ENCODE measurements at places on chromosomes 6 and 20. TPM values are rescaled to one million over a fixed set of nuclear protein-coding genes. Genes with fewer than 3 reads are reported as not detected.

Gene NFATC2
- total RNA-seq: 6.3 TPM

DNA sequence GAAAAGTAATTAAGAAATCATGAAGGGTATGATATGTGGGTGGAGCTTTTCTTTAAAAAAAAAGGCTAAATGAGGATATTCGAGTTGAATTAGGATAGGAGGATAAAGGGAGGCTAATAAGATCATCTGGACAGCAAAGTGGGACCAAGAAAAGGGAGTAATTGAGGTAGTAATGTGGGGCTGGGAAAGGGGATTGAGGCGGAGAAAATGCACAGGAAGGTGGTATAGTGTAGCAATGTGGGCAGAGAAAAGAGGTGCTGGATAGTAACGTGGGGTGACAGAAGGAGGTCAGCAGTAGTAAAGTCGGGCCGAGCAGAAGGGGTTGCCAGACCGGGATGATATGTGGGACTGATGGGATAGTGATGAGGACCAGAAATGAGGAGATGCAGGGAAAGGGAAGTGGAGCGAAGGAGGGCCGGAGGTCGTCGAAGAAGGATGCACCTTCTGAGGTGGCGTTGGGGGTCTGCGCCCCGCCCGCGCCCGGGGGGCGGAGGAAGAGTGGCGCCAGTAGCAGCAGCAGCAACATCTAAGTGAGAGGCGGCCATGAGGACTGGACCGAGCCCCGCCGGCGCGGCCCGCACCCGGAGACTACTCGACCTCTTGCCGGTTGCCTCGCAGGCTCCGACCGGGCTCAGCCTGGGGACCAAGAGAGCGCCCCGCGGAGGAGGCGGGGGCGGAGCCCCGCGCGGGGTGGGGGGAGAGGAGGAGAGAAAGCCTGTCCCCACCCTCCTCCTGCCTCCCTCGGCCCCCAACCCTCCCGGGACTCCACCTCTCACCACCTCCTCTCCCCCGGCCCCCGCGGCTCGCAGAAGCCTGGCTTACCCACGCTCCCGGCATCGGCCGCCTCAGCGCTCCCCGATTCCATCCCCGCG is 887 bp downstream of the GABBR1 start:
- no peak overlapping the region for H3K27ac ChIP-seq
- H3K4me3 ChIP-seq: peak overlapping the region; percentile 68
- H3K36me3 ChIP-seq: no peaks in the 10 kb centered on the region

DNA sequence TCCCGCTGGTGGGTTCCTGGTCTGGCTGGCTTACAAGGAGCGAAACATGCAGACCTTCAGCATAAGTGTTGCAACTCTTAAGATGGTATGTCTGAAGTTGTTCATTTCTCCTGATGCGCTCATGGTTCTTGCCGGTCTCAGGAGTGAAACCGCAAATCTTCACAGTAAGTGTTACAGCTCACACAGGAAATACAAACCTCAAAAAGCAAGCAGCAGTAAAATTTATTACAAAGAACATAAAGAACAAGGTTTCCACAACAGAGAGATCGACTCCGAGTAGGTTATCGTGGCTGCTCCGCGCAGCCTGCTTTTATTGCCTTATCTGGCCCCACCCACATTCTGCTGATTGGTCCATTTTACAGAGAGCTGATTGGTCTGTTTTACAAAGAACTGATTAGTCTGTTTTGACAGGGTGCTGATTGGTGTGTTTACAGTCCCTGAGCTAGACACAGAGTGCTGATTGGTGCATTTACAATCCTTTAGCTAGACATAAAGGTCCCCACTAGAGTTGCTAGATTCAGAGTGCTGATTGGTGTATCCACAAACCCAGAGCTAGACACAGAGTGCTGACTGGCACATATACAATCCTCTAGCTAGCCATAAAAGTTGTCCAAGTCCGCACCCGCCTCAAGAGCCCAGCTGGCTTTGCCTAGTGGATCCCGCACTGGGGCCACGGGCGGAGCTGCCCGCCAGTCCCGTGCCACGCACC is 39.2 kb downstream of the TRIM27 start:
- no peaks in the 10 kb centered on the region for H3K4me1 ChIP-seq
- no peaks in the 10 kb centered on the region for H3K36me3 ChIP-seq
- no peak for DNase-seq
- H3K27ac ChIP-seq: no peak overlapping the region
- H3K4me3 ChIP-seq: no peak overlapping the region

DNA sequence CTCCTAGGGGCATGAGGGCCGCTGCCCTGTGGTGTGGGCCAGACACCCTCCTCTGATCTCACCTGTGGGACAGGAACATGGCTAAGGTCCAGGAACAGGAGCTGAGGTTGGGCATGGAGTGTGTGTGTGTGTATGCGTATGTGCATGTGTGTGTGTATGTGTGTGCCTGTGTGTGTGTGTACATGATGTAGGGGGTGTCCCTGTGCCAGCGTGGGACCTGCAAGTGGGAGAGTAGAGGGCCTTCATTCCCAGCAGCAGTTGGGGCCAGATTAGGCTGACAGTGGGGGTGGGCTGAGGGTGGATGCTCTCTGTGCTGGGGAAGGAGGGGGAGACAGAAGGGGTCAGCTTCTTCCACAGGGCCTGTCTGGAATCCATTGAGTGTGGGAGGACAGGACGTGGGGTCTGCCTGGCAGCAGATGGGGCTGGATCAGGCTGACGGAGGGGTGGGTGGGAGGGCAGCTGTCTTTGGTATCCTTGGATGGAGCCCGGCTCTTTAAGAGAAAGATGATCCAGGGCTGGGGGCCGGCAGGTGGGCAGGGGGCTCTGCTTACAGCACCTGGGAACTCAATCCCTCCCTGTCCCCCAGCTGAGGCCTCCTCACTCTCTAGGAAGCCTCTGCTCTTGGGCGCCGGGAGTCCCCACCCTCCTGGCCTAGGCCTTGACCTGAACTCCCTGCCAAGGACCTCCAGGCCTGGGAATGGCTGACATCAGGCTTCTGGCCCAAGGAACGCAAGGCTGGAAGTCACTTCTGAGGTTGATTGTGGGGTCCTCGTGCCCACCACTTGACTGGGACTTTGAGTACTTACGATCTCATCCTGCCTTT is 44.0 kb downstream of the SPDEF start:
- H3K4me1 ChIP-seq: no peaks in the 10 kb centered on the region
- no peaks in the 10 kb centered on the region for H3K36me3 ChIP-seq
- H3K27me3 ChIP-seq: no peaks in the 10 kb centered on the region
- H3K27ac ChIP-seq: no peak overlapping the region
- no peak for DNase-seq

GRCh38 chr6:144148886-144149285 is 1.4 kb upstream of the STX11 start:
- H3K27me3 ChIP-seq: no peaks in the 10 kb centered on the region
- no peak overlapping the region for H3K27ac ChIP-seq
- H3K4me3 ChIP-seq: no peak overlapping the region
- DNase-seq: no peak
- H3K36me3 ChIP-seq: no peaks in the 10 kb centered on the region

DNA sequence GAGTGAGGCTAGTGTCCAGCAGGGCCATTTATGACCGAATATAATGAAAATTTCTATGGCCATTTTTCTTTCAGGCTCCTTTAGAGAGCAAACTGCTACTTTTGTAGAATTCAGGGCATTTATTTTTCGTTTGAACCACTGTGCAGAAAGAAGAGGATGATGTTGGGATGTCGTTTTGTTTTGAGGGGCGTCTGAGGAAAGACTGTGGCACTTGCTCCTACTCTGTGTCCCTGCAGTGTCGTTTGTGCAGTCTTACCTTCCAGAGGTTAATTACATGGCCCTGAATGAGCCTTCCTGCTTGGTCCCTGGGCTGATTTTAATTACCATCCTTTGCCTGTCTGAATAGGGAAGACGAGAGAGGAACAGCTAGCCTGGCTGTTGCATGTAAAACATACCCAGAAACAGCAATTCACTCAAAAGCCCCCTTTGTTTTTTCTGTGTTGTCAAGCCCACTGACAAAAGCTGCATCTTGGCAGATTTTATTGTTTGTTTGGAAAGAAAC is 65.3 kb downstream of the CTNNBL1 start:
- no peaks in the 10 kb centered on the region for H3K27me3 ChIP-seq
- DNase-seq: no peak
- H3K27ac ChIP-seq: no peak overlapping the region
- no peak overlapping the region for H3K4me3 ChIP-seq
- no peaks in the 10 kb centered on the region for H3K4me1 ChIP-seq

DNA sequence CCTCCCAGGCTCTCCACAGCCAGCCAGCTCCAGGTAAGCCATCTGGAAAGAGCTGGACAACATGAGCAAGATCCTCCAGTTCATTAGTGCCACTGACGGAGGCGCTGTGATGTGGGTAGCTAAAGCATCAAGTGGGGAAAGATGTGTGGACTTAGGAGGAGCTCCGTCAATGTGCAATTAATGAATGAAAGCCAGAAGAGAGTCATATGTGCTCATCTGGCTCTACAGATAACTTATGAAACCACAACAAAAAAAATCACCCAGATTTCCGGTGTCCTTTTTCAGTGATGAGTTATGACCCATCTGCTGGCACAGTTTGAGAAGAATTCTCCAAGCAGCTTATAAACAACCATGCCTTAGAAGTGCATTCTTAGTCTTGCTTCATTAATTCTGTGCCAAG is 311.7 kb upstream of the PLCB4 start:
- no peak overlapping the region for H3K4me3 ChIP-seq
- no peaks in the 10 kb centered on the region for H3K36me3 ChIP-seq
- DNase-seq: no peak
- no peaks in the 10 kb centered on the region for H3K4me1 ChIP-seq
- H3K27ac ChIP-seq: no peak overlapping the region

DNA sequence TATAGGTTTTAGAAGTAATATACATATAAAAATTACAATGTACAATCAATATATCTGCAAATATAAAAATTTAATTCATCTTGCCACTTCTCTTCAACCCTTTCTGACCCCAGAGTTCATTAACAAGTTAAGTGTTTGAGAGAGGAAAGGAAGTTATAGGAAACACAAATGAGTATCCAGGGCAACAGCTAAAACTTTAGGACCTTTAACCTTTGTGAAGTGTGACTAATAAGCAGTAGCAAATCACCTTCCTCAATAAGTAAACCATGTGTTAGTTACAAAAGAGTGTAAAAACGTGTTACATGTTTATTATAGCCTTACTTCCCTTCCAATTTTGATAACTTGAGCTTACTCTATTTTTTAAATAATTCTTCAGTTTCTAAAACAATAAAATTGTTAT is 73.4 kb upstream of the SIM1 start:
- DNase-seq: no peak
- H3K36me3 ChIP-seq: peaks cover 3% of the 10 kb centered on the region
- H3K4me3 ChIP-seq: no peak overlapping the region
- H3K27me3 ChIP-seq: no peaks in the 10 kb centered on the region
- no peak overlapping the region for H3K27ac ChIP-seq

DNA sequence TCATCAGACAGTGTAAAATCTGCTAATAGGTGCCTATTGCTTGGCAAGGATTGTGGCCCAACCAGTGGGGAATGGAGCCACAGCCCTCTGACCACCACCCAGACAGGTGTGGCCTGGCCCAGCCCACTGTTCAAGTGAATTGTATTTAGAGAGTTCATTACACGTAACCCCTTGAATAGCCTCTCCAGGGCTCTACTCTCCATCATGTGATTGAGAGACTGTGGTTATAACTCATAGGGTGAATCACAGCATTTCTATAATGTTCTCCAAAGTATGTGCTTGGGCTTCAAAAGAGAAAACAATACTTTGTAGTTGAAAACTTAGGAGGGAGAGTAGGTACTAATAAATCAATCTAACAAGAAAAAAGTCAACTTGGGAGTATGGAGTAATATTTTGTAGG is 38.4 kb downstream of the ALDH8A1 start:
- H3K27me3 ChIP-seq: no peaks in the 10 kb centered on the region
- DNase-seq: no peak
- 0 out of 2 replicates have a peak, but pooled peaks cover 8% of the 10 kb centered on the region for H3K4me1 ChIP-seq
- no peak overlapping the region for H3K27ac ChIP-seq
- H3K36me3 ChIP-seq: no peaks in the 10 kb centered on the region
- no peak overlapping the region for H3K4me3 ChIP-seq

- H3K27me3 ChIP-seq: peaks cover 71% of the 10 kb centered on the region
- H3K27ac ChIP-seq: no peak overlapping the region
- H3K36me3 ChIP-seq: no peaks in the 10 kb centered on the region
- no peaks in the 10 kb centered on the region for H3K4me1 ChIP-seq
- no peak overlapping the region for H3K4me3 ChIP-seq
These were observed 38.6 kb downstream of the HLA-DPB1 start for GRCh38 chr6:33114406-33114805.

- H3K4me1 ChIP-seq: no peaks in the 10 kb centered on the region
- no peaks in the 10 kb centered on the region for H3K36me3 ChIP-seq
- no peak for DNase-seq
- no peak overlapping the region for H3K4me3 ChIP-seq
These were observed 20.4 kb downstream of the UTRN start for GRCh38 chr6:144305567-144305966.

All from PC-9 (cell line).